Neural progenitor cell (in vitro differentiated cells): ENCODE measurements at places on chromosomes 11 and 22.
A peak's percentile ranks its signal among the peaks of the same experiment; 100 is the strongest.

- DNase-seq, result no peak
Observed at GRCh38 chr22:46008291-46008690, 31.3 kb upstream of the WNT7B start.

- DNase-seq, result peak; percentile 33
Observed at GRCh38 chr22:24937114-24937513, 9.4 kb downstream of the LHFPL7 start.

- DNase-seq, result no peak
Observed at GRCh38 chr11:30257058-30257457, 26.2 kb downstream of the FSHB start.

- DNase-seq, result no peak
Observed at GRCh38 chr11:16178273-16178672, 178.1 kb downstream of the SOX6 start.

GRCh38 chr11:74380746-74381439 is 17.3 kb downstream of the PGM2L1 start:
- no peak for DNase-seq

GRCh38 chr22:22593964-22594656 is 35.0 kb upstream of the PRAME start:
- peak; percentile 75 for DNase-seq

DNA sequence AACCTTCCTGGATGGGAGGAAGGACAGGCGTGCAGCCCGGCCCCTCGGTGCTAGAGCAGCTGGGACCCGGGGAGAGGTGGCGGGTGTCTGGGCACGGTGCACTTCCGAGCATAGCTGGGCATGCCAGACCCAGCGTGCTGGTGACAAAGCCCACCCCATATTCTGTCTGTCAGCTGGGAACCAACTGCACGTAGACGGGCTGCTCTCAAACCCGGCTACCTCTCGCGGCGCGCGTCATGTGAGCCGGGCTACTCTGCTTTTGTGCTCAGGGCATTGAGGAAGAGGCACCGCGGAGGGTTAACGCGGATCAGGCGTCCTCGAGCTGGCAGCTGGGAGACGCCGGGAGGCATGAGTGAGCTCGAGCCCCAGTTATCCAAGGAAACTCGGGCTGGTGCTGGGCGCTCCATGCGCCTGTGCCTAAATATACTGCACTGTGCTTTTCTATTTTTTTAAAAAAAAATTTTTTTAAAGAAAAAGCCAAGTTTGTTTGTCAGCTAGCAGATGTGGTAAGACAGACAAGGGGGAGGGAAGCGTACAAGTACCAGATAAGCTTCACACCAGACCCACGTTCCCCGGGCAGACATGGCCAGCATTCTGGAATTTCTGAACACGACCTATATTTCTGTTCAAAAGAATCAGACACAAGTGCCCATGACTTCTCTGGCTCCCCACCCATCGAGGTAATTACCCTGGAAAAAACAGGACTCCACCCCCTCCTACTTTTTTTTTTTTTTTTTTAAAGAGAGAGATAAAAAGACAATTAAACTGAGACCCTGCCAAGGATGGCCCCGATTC is 425.6 kb downstream of the SHANK2 start:
- DNase-seq, result peak; percentile 91

- DNase-seq, result no peak
Observed at GRCh38 chr22:48254311-48254873, 1491.9 kb downstream of the TBC1D22A start.

- no peak for DNase-seq
Observed at GRCh38 chr22:32380991-32381390, 23.3 kb downstream of the RFPL3 start.

DNA sequence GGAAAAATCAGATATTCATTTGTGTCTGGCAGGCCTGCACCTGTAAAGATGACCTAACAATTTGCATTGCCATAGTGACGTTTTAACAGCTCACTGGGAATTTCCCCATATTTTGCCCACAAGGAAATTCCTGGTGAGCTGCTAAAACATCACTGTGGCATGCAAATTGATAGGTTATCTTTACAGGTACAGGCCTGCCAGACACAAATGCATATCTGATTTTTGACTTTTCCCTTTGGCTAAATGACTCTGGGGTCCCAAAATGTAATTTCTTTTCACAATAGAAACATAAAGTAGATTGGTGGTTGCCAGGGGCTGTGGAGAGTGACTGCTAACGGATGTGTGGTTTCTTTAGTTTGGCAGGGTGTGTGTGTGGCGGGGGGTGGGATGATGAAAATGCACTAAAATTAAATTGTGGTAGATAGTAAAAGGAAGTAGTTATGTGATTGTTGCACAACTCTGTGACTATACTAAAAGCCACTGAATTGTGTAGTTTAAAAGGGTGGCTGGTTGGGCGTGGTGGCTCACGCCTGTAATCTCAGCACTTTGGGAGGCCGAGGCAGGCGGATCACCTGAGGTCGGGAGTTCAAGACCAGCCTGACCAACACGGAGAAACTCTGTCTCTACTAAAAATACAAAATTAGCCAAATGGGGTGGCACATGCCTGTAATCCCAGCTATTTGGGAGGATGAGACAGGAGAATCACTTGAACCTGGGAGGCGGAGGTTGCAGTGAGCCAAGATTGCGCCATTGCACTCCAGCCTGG is 18.5 kb upstream of the FEZ1 start:
- no peak for DNase-seq

- no peak for DNase-seq
Observed at GRCh38 chr11:104036995-104037394, 555 bp downstream of the DDI1 start.

- peak; percentile 60 for DNase-seq
Observed at GRCh38 chr11:133934599-133935550, 21.9 kb downstream of the IGSF9B start.

DNA sequence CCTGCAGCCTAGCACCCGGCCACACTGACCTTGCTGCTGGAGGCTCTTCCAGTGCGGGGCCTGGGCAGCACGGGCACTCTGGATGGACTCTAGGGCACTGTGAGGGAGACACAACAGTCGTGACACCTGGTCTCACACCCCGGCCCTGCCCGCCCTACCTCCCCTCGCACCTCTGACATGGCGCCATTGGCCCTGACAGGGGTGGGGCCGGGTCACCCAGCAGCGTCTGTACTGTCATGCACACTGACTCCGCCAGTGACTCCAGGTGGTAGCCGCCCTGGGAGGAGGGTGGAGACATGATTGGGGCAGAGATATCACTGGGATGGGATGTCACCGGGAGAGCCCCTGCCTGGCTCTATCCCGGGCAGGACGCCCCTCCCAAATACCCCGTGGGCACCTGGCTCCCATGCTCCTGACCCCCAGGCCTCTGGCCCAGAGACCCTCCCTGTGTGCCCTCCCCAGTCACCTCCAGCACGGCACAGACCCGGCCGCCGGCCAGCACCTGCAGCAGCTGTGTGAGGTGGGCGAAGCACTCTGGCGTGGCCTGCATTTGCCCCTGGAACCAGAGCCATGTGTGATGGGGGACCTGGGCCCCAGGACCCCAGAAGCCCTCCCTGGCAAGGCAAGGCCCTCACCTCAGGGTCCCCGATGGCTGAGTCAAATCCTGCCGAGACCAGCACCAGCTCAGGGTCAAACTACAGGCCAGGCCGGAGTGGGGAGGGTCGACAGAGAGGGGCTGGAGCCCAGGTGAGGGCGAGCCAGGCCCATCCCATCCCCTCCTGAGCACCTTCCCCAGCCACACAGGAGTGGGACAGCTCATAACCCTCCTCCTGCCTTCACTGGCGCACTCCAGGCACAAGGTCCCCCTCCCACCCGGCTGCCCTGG is 2.6 kb downstream of the HDAC10 start:
- no peak for DNase-seq

- DNase-seq, result no peak
Observed at GRCh38 chr11:103085758-103086365, 6.1 kb downstream of the DCUN1D5 start.

DNA sequence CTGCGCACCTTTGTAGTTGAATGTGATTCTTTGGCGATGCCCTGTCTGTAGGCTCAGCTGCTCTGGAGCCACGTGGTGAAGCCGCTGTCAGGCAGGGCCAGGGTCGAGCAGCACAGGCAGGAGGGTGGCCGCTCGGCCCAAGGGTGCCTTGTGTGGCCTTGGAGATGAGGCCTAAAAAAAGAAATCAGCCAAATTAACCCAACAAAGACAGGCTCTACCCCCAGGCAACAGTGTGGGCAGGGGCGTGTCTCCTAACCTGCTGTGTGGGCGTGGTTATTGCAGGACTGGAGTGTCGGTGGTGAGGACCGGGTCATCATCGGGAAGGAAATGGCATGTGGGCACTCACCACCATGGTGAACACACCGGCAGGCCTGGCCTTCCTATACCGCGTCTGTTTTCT is 34.3 kb downstream of the CTTN start:
- no peak for DNase-seq

DNA sequence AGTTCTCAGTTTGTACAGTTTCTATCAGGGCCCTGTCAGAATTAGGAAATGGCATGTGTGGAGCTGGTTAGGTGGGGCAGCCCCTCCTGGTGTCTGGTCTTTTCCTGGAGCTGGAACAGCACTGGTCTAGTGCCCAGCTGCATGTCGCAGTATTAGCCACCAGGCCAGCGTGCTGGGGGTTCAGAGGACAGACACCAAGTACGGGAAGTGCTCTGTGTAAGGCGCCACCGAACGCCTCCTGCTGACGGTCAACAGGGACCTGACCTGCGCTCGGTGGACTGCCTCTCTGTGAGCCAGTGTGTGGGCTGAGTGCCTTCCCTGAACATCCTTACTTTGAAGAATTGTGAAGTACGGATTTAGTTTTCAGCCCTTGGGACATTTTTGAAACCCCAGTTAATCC is 33.9 kb downstream of the AP2A2 start:
- no peak for DNase-seq

GRCh38 chr22:23831781-23832180 is 7.0 kb downstream of the DERL3 start:
- no peak for DNase-seq

DNA sequence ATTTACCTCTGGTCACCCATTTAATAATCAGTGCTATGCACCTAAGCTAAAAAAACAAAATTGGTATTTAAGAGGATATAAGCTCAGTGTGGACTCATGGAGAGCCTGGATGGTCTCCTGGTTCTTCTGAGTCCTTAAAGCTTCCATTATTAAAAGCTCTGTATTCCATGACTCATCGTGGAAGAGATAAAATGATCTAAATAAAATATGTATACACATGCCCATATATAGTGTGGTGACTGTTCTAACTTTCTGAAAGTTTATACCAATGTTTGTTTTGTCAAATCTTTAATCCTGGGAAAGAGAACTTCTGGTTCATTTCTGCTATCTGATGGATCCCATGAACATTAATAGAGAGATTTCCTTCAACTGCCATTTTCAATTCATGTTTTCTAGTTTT is 375.9 kb downstream of the GUCY1A2 start:
- DNase-seq, result no peak

DNA sequence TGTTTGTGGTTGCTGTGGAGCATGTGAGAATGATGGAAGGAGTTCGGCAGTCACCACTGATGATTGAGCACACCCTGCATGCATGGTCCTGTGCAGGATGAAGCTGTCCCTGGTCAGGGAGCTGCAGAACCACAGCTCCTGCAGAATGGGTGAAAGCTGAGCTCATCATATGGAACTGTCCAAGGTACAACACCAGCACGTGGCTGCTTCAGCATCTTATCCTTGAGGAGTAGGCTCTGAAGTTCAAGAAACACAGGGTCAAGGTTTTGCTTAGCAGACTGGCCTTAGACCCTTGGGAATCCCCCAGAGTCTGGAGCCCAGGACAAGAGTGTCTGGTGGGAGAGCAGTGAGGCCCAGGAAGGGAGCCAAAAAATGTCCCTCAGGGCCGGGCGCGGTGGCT is 182.4 kb upstream of the LARGE1 start:
- peak; percentile 19 for DNase-seq

DNA sequence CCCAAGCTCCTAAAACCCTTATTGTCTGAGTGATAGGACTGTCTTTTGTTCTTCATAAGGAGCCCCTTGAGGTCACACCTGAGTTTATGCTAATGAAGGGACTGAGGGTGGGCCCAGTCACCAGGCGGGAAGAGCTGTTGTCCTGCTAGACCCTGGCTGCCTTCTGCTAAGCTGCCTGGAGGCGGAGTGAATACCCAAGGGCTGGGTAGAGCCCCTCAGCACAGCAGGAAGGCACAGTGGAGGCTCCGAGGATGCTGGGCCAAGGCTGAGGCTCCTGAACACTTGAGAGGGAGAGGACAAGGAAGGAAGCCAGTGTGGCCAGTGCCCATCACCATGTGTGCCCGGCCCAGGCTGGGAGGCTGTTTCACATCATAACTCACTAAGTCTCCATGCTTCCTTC is 4.8 kb upstream of the PHF21B start:
- peak; percentile 51 for DNase-seq

GRCh38 chr22:46580940-46581537 is 39.1 kb upstream of the GRAMD4 start:
- no peak for DNase-seq

- DNase-seq, result no peak
Observed at GRCh38 chr11:76984743-76985142, 49.5 kb upstream of the B3GNT6 start.

DNA sequence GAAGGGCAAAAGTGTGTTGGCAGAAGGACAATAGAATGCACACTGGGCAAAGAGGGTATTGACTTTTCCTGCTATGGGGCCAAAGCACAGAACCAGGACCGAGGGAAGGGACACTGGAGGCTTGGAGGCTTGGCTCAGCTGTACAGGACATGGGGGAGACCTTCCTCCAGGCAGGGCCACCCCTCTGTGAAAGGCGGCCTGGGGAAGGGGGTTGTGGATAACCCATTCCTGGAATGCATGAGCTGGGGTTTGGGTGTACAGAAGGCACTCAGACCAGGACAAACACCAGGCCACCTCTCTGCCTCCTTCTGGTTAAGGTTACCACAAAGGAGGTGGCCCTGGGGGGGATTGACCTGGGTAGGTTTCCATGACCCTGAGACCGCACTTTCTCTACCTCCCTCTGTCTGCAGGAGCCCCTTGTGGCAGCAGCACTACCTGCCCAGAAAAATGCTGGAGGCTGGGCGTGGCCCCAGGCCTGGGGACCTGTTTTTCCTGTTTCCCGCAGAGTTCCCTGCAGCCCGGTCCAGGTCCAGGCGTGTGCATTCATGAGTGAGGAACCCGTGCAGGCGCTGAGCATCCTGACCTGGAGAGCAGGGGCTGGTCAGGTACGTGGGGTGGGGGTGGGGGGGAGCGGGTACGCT is 9.6 kb downstream of the P2RY2 start:
- no peak for DNase-seq

GRCh38 chr11:75320046-75320618 is 31.3 kb downstream of the ARRB1 start:
- no peak for DNase-seq

GRCh38 chr11:98964146-98964545 is 56.6 kb upstream of the CNTN5 start:
- no peak for DNase-seq

DNA sequence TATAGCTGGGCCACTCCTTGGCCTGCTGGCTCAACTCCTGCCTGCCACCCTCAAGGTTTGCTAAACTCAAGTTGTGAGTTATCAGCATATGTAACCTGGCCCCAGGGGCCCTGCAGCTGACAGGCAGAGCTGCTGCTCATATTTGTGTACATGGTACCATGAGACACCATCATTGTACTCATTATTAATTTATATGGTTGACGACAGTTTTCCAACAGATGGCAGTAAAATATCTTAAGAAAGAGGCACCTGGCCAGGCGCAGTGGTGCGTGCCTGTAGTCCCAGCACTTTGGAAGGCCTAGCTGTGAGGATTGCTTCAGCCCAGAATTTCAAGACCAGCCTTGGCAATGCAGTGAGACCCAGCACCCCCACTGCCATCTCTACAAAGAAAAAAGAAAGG is 11.4 kb upstream of the DENND5A start:
- DNase-seq, result no peak
